Stimulated activated CD4-positive, alpha-beta T cell treated with anti-CD3 and anti-CD28 coated beads, Interleukin-1b, Interleukin-23, amount 100 ng/mL, for 1 hour (primary cell): ENCODE measurements at places on chromosomes 5 and 9.

GRCh38 chr5:135353952-135354721, 44.9 kb downstream of the MACROH2A1 start:
- DNase-seq = no peak

GRCh38 chr5:147208134-147208533, 26.7 kb upstream of the STK32A start:
- DNase-seq = no peak

- no peak for DNase-seq
These were observed 2.6 kb downstream of the OLFML2A start for GRCh38 chr9:124779368-124780059.

DNA sequence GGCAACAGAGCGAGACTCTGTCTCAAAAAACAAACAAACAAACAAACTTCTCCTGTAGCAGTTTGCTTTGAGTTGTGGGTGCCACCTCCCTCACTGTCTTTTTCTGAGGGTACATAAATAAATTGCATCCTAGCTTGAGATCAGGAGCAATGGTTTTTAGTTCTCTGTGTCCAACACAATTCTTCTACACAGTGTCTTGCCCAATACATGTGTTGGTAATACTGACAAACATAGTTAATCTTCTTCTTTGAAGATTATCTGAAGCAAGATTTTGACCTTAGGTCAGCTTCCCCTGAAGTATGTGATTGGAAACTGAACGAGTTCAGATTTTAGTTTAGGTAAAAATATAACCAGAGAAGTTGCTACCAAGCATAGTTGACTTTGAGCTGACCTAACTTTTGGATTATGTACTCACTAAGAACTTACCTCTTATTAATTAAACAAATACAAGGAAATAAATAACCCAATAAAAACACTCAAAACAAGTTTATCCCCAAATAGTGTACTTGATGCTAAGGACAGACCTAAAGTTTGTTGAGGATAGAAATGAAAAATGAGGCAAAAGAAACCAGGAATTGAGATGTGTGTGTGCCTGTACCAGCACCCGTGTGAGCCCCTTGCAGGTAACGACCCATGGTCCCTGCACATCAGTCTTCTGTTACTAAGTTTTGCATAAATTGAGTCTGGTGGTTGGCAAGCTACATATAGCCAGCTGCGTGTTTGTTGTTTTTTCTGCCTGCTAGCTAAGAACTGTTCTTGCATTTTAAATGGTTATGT, 16.2 kb downstream of the TJP2 start:
- DNase-seq = no peak

- no peak for DNase-seq
These were observed 79.5 kb upstream of the NFIB start for GRCh38 chr9:14393418-14393817.

GRCh38 chr5:148063861-148064260, at the start of gene SPINK5:
SPINK5 (plus strand) TSS chr5:148063980; CDS start chr5:148064045, 65 bp downstream.
- DNase-seq = no peak

- no peak for DNase-seq
These were observed 12.9 kb downstream of the MINAR2 start for GRCh38 chr5:129760636-129761325.

DNA sequence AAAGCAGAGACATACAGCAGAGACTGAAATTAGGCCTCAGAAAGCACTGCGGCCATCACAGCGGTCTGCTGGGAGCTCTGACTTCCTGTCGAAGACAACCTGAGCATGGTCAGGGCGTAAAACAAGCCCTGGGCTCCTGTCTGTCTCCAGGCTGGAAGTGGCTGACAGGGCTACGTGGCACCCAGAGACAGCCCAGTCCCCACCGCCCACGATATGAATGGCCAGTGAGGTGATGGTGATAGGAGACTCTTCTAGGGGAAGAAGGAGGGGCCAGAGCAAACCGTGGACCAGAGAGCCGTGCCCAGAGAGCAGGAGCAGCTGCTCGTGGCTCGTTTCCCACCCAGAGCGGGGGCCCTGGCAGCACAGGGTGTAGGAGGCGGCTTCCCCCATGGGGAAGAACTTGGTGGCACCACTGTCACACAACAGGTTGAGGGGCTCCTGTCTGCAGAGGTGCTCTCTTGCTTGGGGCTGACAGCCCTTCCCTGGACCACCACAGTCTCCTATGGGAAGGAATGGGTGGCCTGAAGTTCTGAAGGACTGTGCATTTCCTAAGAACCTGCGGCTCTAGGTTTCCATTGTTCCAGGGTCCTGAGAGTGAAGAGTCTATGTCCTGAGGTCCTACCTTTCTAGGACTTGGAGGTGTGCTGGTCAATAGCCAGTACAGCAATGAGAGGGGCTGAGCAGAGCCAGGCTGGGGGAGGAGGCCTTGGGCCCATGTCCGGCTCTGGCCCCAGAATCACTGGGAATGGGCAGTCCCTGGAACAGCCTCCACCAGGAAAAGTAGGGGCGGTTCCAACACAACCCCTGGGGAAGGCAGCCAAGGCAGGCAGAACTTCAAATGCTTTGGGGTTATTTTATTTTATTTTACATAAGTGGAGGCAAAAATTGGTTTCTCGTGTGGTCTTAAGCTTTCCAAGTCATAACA, 56.4 kb downstream of the BARX1 start:
- DNase-seq = no peak
